ENCODE measurements at places on chromosomes 7 and 10.
A peak's percentile ranks its signal among the peaks of the same experiment; 100 is the strongest.

DNA sequence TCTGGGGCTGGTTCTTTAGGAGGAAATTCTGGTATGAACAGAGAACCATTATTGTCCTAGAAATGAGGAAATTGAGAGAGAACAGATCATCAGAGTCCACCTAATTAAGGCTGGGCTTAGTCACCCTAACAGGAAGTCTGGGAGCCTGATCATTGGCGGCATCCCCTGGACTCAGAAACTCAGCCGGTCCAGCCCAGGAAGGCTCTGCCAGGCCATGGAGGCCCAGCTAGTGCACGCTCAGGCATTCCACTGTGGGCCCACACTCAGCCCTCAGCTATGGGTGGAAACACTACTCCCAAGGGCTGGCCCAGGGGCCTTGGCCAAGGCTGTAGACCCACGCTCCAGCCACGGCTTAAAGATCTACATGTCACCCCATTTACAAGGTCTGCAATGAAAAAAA lies 109.2 kb downstream of the PTPN20 start:
- no peak for DNase-seq

- DNase-seq: no peak
Measured at GRCh38 chr10:25522946-25523608, 348.3 kb downstream of the GPR158 start.

DNA sequence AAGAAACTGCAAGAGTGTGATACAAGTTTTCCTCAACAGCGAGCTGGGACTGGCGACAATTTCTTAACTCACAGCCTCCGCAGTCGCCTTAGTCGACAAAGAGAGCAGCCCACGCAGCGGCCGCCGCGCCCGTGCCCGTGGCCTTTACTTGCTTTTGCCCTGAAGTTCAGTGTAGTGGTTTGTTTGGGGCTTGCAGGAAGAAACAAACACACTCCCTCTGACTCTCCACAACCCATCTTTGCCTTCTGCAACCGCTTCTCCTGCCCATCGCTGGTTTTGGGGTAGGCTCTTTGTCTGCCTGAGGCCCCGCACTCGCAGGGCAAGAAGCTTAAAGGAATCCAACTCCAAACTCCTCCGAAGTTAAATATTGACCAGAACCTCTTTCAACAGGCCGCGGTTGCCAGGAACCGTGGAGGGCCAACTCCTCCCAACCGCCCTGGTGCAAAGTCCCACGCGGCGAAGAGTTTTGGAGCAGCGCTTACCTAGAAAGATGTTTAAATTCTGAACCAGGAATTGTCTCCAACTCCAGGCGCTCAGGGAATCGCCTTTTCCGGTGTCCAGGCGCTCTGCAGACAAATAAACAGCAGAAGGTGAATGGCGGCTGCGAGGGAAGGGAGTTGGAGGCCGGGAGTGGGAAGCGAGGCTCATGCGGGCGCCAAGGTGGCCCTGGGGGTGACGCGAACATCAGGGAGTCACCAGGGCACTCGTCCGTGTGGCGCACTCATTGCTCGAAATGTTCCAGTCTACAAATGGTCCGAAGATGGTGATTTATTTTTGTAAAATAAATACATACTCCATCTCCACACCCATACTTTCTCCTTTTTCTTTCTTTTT lies 8.3 kb downstream of the HOXA4 start:
- DNase-seq: no peak

- peak; percentile 62 for DNase-seq
Measured at GRCh38 chr7:102431617-102432298, 1.6 kb upstream of the ORAI2 start.

GRCh38 chr10:45447416-45447815 lies 73.4 kb downstream of the ALOX5 start:
- no peak for DNase-seq

- no peak for DNase-seq
Measured at GRCh38 chr10:33887188-33887587, 552.7 kb upstream of the NRP1 start.

DNA sequence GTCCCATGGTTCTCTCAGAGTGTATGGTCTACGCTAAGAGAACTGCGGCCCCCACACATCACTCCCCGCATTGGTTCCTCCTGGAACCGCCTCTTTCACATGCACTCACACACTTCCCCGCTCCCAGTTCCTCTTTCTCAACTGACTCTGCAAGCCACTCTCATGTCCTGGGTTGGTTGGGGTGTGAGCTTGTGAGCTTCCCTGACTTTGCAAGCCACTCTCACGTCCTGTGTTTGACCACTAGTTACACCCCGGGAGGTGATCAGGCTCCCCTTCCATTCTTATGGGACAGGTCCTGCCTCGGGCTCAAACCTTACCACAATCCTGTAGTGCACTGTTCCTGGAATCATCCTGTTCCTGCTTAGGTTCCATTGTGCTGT lies 105.0 kb downstream of the TRIM24 start:
- DNase-seq: no peak
